Stimulated activated CD4-positive, alpha-beta T cell treated with anti-CD3 and anti-CD28 coated beads, Interleukin-15, amount 100 ng/mL, for 48 hours (primary cell): ENCODE measurements at places on chromosomes 13 and 19.

- DNase-seq = no peak
These were observed 42.1 kb upstream of the C13orf46 start for GRCh38 chr13:114015969-114016295.

- DNase-seq = no peak
These were observed 136.3 kb upstream of the CSNK1A1L start for GRCh38 chr13:37241786-37242185.

- DNase-seq = no peak
These were observed 261.1 kb upstream of the RFC3 start for GRCh38 chr13:33556828-33557227.

DNA sequence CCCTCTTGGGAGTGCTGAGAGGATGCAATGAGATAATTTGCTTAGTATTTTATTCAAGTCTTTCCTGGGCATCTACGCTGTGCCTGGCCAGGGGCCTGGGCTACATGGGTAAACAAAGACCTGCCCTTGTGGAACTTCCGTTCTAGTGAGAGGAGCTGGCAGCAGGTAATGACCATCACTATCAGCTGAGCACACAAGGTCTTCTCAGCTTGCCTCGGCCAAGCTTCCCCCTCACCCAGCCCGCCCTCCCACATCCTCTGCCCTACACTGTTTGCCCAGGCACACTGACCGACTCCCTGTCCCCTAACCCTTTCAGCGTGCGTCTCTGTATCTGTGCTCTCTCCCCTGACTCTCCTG is 8.6 kb upstream of the FKRP start:
- DNase-seq = no peak

- DNase-seq = no peak
These were observed 331.1 kb upstream of the KLF12 start for GRCh38 chr13:74465271-74465670.

- no peak for DNase-seq
These were observed 1.4 kb downstream of the ING1 start for GRCh38 chr13:110714797-110715394.

- no peak for DNase-seq
These were observed 8.1 kb upstream of the SLC25A42 start for GRCh38 chr19:19055701-19056100.

DNA sequence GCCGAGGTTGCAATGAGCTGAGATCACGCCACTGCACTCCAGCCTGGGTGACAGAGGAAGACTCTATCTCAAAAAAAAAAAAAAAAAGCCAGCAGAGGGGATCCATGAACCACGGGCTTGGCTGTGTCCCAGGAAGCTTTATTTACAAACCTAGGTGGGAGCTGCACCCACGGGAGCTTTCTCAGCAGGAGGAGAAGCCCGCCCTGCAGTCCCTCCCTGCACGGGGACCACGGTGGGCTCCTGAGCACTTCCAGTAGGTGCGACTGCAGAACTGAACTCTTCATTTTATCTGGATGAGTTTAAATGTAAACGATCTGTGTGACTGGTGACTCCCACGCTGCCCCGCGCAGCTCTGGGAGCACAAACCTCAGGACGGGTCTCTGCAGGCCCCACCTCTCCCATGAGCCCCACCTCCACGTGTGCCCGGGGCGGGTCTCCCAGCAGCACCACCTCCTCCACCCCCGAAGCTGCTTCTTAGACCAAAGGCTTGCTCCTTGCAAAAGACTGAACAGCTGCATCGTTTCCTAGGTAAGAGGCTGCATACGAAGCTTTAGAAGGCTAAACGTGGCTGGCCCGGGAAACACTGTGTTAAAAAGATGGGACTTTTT is 66.4 kb downstream of the SPACA7 start:
- no peak for DNase-seq

- no peak for DNase-seq
These were observed 44.2 kb downstream of the CHST8 start for GRCh38 chr19:33665776-33666595.

DNA sequence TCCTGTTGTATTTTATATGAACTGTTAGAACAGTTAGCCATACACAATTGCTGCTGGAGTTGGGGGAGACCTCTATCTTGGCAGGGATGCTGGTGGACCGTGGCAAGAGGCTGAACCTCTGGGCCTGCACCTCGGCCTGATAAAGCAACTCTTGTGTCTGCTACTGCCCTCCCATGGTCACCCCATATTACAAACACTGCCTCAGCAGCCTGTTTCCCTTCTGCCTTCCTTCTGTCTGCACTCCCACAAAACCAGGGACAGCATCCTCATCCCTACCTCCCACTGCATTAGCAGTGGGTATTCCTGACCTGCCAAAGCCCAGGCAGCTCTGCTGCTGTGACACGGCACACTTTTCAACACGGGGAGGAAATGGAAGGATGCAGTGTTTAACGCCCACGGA is 456.4 kb downstream of the FGF14 start:
- no peak for DNase-seq

DNA sequence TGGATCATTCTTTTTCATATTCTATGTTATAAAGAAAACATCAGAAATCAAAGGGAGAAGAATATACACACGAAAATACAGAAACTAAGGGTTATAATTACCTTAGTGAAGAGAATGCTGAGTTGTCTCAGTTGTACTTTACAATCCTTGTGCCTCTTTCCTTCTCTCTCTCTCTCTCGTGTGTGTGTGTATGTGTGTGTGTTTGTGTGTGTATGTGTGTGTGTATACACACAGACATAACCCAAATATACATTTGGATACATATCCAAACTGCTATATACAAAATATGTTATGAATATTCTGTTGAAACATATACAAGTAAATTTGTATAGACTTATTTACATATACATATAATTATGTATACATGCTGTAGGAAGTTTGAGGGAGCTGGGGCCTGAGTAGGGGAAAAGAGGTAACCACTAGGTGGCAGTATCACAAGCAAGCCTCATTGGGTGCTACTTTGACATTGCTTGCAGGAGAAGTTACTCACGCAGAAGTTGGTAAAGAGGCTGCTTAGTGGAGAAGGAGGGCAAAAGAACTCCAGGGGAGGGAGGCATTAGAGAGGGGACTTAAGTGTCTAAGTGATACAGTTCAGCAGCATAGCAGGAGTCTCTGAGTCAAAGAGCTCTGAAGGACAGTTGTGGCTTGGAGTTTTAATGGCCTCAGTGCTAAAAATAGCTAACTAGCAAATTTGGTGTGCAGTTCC is 465.1 kb upstream of the PCDH20 start:
- no peak for DNase-seq

DNA sequence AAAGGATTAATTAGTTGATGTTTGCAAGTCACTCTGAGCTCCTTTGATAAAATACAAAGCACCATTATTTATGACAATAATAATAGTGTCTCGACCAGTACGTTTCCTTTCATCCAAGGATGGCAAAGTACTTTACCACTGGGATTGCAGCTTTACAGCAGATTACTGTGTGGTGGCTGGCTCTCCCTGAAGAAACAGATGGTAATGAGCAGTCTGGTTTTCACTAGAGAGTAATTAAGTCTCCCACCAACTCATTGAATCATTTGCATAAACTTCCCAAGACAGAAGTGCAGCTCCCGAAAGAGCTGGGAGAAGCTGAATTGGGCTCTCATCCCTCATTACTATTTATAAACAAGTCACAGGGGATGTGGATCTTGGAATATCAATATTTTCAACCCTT is 48.7 kb downstream of the KLF5 start:
- DNase-seq = no peak

DNA sequence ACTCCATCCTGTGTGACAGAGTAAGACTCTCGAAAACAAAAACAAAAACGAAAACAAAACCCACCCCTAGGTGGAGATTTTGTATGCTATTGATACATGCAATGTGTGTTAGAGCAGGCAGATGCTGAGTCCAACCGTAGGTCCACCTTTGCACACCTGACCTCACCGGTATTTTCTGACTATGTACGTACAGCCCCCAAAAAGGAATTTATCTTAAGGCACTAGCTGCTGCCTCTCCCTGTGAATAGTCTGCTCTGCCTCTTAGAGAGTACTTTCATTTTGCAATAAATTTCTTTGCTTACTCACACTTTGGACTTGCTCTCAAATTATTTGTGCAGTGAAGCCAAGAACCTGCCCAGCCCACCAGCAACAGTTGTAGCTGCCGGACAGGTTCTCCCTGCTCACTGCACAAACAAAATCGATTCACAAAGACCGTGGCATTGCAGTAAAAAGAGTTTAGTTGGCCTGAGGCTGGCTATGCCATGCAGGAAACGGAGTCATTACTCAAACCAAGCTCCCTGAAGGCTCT is 8.2 kb upstream of the ZNF77 start:
- no peak for DNase-seq

DNA sequence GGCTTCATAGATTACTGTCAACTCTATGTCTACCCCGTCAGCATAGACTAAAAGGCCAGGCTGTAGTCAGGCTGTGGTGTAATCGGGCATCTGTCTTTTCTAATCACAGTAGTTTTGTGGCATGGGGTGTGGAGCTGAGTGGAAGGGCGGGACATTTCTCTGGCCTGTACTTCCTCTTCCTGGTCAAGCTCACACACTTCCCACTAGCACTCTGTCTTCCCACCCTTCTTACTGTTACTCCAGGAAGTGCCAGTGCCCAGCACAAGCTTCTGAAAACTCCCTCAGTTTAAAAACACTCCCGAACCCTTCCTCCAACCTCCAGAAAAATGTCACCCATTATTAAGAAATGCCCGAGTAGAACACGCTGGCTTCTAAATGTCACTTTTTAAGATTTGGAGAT is 229.8 kb downstream of the KLF5 start:
- no peak for DNase-seq

GRCh38 chr13:46131705-46132104 is 26.9 kb upstream of the CPB2 start:
- DNase-seq = no peak

DNA sequence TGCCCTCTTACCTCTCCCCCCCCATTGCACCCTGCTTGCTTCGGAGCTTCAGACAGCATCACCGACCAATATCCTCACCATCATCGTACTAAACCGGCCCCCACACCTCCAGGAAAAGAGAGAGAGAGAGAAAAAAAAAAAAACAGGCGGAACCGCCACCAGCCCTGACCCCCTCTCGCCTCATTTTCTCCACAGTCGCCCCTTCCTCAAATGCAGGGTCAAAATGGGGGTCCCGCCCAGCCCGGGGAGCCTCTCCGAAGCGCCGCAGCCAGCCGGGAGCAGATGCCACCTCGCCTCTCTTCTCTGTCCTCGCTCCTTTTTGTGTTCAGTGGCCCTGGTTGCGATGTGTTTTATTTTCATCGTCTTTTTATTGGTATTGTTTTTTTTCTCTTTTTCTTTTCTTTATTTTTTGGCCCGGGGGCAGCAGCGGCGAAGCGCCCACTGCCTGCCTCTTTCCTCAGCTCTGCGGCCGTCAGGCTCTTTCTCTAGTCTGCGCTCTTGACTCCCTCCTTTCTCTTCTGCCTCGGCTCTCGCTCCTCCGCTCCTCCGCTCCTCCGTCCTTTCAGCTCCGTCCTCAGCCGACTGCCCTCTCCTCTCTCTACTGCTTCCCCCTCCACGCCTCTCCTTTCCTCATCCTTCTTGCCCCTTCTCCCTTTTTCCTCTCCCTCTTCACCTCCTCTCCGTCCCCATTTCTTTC is 41.4 kb downstream of the DEDD2 start:
- no peak for DNase-seq

GRCh38 chr13:53198017-53198416 is 169.4 kb downstream of the OLFM4 start:
- no peak for DNase-seq
